ENCODE measurements at places on chromosomes 4 and X.

DNA sequence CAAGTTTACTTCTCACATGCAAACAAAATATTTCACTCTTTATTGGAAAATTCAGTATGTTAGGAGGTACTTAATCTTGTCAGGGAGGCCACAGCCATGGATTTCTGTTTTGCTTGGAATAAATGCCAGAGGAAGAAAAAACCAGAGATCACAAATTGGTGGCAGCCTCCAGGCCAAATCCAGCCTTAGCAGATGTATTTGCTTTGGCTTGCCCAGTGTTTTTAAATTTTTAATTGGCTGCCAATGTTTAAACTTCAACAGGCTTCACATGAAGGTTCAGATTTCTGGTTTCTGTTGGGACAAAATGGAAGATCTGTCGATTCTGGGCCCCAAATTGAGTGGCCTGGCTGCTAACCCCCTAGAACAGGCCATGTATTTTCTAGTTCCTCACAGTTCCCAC is 19.2 kb downstream of the YY2 start:
- DNase-seq = no peak

- DNase-seq = no peak
Observed at GRCh38 chrX:48540028-48540375, 488 bp downstream of the TBC1D25 start.

DNA sequence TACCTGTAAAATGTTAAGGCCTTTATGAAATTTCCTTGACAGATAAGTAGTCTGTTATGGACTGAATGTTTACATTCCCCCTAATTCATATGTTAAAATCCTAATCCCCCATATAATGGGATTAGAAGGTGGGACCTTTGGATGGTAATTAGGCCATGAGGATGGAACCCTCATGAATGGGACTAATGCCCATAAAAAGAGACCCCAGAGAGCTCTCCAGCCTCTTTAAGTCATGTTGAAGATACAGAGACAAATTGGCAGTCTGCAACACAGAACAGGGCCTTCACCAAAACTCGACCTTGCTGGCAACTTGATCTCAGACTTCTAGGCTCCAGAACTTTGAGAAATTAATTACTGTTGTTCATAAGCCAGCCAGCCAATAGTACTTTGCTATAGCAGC is 1344.5 kb upstream of the PCDH7 start:
- no peak for DNase-seq

- DNase-seq = peak; percentile 60
Observed at GRCh38 chr4:52051615-52052474, 741 bp downstream of the SPATA18 start.

GRCh38 chr4:3710451-3711182 is 55.6 kb upstream of the ADRA2C start:
- DNase-seq = no peak

DNA sequence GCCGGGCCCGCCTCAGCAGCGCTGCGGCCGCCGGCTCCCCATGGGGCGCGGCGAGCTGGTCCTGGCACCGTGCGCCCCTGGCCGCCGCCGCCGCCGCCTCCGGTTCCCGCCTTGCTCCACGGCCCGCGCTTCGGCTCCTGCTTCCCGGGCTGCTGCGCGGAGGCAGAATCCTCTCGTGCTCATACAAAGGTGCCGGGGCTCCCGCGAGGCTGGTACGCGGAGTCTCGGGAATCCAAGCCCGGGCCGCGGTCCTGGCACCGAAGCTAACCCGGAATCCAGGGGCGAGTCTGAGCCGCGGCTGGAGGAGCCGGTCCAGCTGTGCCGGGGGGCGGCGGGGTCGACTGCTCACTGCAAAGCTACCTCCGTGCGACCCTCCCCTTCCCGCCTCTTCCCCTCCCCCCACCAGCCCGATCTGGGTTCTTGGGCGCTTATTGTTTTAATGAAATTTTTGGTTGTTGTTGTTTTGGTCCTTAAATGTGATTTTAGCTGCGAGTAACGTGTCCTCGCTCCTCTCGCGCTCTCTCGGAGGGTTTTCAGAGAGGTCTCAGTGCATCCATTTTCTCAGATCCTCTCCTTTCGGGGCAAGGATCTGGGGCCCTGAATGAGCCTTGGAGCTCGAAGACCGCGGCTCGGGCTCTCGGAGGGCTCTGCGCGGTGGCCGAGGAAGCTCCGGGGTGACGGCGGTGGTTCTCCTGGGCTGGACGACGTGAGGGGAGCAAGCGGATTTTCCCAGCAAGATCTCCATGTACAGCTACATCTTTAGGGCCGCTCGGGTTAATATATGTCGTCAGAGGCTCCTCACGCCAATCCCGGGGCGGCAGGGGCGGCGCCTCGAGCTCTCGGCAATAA is at the start of gene HAND2:
Gene HAND2, minus strand, starts transcription at position 753 of the 849 bp plus-strand sequence. CDS start 940 bp downstream, outside the sequence.
- DNase-seq = peak; percentile 92

DNA sequence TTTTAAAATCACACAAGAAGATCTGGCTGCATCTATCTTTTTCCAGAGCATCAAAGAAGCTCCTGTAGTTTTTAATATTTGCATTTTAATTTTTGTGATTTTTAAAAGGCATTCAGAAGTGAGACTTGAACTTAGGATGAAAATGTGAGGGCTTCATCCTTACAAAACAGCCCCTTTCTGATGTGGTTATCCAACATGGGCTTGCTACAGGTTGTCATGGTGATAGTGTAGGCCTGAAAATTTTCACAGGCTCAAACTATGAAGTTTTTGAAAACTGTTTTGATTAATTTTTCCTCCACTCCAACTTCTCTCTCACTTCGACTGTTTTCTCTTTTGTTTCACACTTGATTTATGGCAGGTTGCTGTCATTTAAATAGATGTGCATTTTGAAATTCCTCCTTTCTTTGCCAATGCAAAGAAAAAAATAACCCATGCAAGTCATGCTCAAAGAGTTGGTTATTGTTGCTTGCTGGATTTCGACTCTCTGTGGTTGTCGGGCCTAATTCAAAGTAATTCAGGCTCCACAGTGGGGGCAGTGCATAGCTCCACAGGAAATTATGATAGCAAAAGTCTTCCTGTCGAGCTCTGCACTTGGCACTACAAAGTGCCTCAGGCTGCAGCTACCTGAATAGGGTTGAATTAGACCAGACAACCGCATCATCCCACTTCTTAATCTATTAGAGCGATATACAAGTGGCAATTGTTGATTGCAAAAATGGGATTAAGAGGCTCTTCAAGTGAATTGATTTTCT is 201.0 kb upstream of the GPR101 start:
- no peak for DNase-seq
